Cerebellar nuclear complex (tissue), 1 donor: ENCODE measurements at places on chromosomes 11 and 22.

DNA sequence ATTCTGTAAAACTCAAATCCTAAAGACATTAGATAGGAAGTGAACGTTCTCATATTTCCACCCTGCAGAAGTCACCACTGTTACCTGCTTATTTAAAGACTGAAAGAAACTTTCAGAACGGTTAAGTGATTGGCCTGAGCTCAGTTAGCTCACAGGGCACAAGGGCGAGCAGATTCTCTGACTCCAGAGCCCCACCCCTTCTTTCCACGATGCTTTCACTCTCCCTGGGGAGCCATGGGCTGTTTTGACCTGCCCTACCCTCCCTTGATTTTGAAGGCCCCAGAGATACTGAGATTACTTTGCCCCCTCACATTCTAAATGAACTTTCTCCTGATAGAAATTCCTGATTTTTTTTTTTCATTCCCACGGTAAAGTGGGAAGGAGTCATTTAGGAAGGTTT, 33.9 kb downstream of the ARHGAP1 start:
- no peak for DNase-seq

GRCh38 chr11:37946155-37946766, 1348.2 kb upstream of the RAG2 start:
- no peak for DNase-seq

- DNase-seq = no peak
Observed at GRCh38 chr11:62352355-62353336, 15.4 kb downstream of the ASRGL1 start.

DNA sequence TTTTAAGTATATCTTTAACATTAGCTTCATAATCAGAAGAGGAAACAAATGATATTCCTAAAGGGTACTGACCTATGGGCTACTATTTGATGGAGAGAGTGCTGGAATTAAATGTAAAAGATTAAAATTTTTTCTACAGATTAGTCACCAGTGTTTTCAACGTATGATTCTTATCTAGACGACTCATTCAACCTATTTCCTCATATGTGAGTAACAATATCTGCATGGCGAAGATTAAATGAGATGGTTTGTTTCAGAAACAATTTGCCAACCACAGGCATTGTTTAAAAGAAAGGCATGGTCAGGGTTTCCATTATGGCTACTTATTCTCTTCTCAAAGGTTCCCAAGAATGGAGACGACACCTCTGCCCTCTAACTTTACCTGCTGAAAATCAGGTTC, 20.4 kb downstream of the OR56B4 start:
- DNase-seq = no peak

GRCh38 chr11:69436041-69436982, 45.2 kb upstream of the LINC01488 start:
- DNase-seq = no peak

DNA sequence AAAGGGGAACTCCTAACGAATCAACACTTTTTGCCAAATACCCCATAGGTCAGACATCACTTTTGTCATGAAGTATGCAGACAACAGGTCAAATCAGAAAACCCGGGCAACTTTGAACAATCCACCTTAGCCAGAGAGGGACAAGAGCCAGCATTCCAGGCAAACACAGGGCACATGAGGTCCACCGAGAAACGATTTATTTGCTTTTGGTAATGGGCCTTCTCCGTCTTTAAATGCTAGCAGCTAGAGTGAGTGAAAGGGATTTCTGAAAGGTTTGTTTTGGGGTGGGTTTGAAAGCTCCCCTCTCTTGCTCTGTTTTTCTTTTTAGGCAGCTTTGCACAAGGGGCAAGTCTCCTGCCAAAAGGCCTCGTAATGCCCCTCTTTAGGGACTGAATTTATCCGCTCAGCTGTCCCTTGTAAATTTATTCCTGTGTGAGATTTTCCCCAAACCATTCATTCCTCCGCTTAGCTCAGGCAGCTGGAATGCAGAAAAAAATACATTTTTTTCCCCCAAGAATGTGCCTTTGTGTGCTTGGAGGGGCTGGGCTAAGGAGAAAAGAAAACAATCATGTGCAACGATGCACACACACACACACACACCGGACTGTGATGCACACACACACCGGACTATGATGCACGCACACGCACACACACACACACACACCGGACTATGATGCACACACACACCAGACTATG, 196.9 kb downstream of the SNX19 start:
- no peak for DNase-seq

- no peak for DNase-seq
Observed at GRCh38 chr11:67492801-67493547, 10.1 kb downstream of the AIP start.

GRCh38 chr11:57425565-57426438, 1.1 kb downstream of the SLC43A3 start:
- no peak for DNase-seq

DNA sequence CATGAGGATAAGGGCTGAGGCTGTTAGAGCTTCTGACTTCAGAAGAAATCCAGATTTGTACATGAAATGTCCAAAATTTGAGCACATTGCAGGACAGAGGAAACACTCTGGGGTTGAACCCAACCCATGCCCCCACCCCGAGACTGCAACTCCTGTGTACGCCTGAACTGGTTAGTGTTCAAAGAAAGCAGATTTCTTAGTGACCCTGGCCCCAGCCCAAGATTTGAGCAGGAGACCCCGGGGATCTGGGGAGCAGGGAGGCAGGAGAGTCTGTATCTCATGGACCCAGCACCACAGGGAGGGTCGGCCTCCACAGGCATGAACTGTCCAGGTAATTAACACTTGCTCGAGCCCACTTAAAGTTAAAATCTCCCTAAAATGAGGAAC, 69.3 kb upstream of the WNT7B start:
- DNase-seq = no peak

GRCh38 chr11:64762277-64762673, 2.5 kb upstream of the PYGM start:
- DNase-seq = no peak

- no peak for DNase-seq
Observed at GRCh38 chr11:11480971-11481370, 127.9 kb upstream of the CSNK2A3 start.

- DNase-seq = no peak
Observed at GRCh38 chr22:38497869-38498268, 8.2 kb downstream of the DDX17 start.

GRCh38 chr11:120182790-120183491, 27.9 kb upstream of the OAF start:
- DNase-seq = no peak

DNA sequence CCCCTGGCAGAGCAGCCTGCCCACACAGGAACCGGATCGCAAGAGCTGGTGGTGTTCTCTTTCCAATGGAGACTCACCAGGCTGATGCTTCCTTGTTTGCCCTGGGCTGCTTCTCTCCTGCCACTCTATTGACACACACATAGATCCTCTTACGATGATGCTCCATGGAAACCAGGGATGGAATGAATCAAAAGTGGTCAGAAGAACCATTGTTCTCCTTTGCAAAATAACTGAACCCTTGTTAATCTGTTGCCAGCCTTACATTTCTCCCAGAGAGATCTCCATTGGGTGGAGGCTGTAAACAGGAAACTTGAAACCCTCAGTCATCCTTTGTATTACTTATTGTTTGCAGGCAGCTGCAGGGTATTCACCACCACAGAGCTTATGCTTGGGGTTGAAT, 24.6 kb upstream of the LDLRAD3 start:
- no peak for DNase-seq

GRCh38 chr11:18578975-18579598, 9.4 kb downstream of the UEVLD start:
- DNase-seq = no peak

DNA sequence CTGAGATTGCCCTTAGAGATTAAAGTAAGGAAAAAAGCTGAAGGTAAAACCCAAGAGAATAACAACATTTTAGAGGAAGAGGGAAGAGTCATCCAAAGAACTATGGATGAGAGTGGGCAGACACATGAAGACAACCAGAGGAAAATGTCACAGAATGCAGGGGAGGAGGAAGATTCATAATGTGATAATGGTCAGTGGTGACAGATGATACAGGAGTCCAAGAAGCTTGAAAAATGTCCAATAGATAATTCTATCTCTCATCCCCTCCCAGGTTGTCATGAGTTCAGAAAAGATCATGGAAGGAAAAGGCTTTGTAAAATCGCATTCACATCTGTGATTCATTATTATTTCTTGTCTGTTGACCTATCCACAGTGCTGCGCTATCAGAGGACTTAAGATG, 282.3 kb upstream of the CCDC90B start:
- no peak for DNase-seq

GRCh38 chr22:50173311-50173982, 2.9 kb downstream of the PANX2 start:
- DNase-seq = no peak

DNA sequence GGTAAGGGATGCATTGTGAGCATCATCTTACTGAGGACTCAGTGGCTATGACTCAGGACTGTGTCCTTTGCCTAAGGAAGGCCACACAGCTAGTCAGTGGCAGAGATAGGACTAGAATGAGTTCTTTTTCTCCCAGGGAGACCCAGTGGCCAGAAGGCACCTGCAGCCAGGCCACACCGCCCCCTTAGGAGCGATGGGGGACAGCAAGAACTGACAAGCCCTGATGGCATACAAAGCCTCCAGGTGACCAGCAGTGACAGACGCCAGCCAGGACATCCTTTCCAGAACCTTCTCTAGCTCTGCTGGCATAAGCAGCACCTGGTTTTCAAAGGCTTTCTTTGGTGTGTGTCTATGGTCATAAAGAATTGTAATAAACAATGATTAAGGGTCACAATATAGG, 240.1 kb downstream of the ST3GAL4 start:
- no peak for DNase-seq

- DNase-seq = no peak
Observed at GRCh38 chr11:15883455-15883920, 472.9 kb downstream of the SOX6 start.

DNA sequence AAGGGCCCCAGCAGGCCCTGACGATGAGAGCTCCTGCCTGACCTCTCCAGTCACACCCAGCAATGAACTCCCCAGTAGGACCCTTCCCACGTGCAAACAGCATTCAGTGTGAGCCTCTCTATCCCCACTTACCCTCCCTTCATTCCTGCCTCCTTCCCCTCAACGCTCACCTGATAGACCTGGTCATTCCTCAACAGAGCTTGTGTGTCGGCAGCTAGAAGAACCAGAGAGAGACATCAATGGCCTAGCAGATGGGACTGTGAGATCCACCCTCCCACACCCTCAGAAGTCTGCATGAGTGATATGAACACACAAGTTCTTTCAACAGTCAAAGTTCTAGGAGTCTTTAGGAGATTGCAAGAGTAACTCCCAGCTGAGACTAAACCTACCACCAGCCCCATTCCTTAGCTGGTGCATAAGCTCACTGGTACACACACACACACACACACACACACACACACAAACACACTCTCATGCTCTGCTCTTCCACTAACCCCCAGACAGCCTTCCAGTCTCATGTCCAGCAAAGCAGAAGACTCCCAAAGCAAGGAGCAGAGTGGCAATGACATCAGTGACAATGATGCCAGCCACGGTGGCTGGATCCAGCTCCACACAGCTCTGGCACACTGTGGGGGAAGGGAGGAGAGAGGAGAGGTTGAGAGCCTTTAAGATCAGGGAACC, 3.1 kb downstream of the CD3D start:
- DNase-seq = no peak
